Mesothelial cell of epicardium (in vitro differentiated cells): ENCODE measurements at places on chromosomes 5 and 9. TPM values are rescaled to one million over a fixed set of nuclear protein-coding genes. Genes with fewer than 3 reads are reported as not detected.

Gene MAP1B
- 60.8 to 61.2 TPM (median 61.0 TPM) in 3 replicates for total RNA-seq

DNA sequence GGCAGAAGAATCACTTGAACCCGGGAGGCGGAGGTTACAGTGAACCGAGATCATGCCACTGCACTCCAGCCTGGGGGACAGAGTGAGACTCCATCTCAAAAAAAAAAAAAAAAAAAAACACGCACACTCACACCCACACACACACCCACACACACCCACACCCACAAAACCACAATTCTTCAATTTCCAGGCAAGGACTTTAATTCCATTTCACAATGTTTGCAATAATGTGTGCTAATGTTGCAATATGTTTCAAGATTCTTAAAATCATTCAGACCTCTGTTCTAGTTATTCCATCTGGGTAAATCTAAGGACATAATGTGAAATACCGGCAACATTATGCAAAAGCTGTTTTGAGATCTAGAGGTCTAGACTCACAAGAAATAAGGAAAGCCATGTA lies 28.3 kb downstream of the CCDC69 start:
- no peaks in the 10 kb centered on the region for H3K4me1 ChIP-seq
- no peak overlapping the region for H3K4me3 ChIP-seq
- no peak for DNase-seq
- peaks cover 11% of the 10 kb centered on the region for H3K36me3 ChIP-seq

GRCh38 chr5:166957782-166958181 lies 1333.7 kb upstream of the WWC1 start:
- no peak overlapping the region for H3K4me3 ChIP-seq
- no peak for DNase-seq
- H3K27me3 ChIP-seq: no peaks in the 10 kb centered on the region
- H3K36me3 ChIP-seq: no peaks in the 10 kb centered on the region
- H3K4me1 ChIP-seq: peaks cover 20% of the 10 kb centered on the region

Gene LCN1
- not detected in 3 replicates for total RNA-seq

DNA sequence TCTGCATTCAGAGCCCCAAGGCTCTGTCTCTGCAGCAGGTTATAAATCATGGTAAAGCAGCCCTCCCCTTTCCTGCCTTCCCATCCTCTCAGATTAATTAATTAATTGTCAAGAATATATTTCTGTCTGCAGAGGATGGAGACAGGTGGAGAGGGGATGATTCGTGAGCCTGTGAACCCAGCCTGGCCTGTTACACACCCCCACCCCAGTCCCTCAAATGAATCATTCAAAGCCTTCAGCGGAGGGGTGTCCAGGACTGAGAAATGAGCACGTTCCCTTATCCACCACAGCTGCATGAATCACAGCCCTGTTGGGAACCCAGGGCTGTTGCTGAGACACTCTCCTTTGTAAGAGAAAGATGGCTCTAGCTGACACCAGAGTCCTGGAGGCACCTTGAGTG lies 56.0 kb downstream of the NIPAL4 start:
- H3K27me3 ChIP-seq: no peaks in the 10 kb centered on the region
- peak overlapping the region; percentile 41 for H3K27ac ChIP-seq
- peaks cover 35% of the 10 kb centered on the region for H3K4me1 ChIP-seq
- no peak overlapping the region for H3K4me3 ChIP-seq

DNA sequence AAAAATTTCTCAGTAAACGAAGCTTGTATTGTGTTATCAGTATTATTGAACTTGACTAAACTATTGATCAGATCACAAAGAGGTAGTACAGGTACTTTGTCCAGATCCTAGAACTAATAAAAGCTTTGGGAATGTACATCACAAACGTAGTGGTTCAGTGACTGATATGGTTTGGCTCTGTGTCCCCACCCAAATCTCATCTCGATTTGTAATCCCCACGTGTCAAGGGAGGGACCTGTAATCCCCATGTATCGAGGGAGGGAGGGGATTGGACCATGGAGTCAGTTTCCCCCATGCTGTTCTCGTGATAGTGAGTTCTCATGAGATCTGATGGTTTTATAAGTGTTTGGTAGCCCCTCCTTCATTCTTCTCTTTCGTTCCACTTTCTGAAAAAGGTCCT lies 100.9 kb downstream of the ARRDC3 start:
- no peak for DNase-seq
- peaks cover 15% of the 10 kb centered on the region for H3K4me1 ChIP-seq
- H3K4me3 ChIP-seq: no peak overlapping the region
- peaks cover 2% of the 10 kb centered on the region for H3K36me3 ChIP-seq
- H3K27me3 ChIP-seq: peaks cover 3% of the 10 kb centered on the region

DNA sequence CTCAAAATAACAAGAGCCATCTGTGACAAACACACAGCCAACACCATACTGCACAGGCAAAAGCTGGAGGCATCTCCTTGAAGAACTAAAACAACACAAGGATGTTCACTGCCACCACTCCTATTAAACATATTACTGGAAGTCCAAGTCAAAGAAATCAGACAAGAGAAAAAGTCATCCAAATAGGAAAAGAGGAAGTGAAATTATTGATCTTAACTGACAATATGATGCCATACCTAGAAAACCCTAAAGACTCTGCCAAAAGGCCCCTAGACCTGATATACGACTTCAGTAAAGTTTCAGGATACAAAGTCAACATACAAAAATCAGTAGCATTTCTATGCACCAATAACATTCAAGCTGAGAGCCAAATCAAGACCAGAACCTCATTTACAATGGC lies 30.0 kb upstream of the MACIR start:
- H3K27ac ChIP-seq: no peak overlapping the region
- DNase-seq: no peak
- no peaks in the 10 kb centered on the region for H3K27me3 ChIP-seq
- no peak overlapping the region for H3K4me3 ChIP-seq

GRCh38 chr9:14298601-14299022 lies 15.3 kb downstream of the NFIB start:
- peaks cover 64% of the 10 kb centered on the region for H3K4me1 ChIP-seq
- H3K36me3 ChIP-seq: peaks cover 23% of the 10 kb centered on the region
- no peaks in the 10 kb centered on the region for H3K27me3 ChIP-seq
- no peak overlapping the region for H3K4me3 ChIP-seq
- DNase-seq: no peak

DNA sequence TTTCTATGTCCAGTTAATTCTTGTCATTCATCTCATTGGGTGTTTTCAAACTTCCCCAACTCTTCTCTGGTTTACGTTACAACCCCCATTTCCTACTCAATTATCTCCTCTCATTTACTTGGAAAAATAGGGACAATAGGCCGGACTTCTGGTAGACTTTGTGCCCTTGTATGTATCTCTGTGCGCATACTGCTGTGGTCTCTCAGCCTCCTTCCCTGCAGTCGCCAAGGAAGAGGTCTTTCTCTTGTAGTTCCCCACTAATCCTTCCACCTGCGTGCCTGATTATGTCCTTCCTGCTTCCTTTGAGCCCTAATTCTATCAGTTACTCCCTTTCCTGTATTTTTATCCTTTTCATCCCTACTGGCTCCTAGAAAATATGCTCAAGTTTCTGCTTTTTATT lies 176.3 kb downstream of the GDNF start:
- H3K36me3 ChIP-seq: no peaks in the 10 kb centered on the region
- DNase-seq: no peak
- peaks cover 30% of the 10 kb centered on the region for H3K4me1 ChIP-seq
- H3K27ac ChIP-seq: no peak overlapping the region

Gene CYLC2
- not detected in 3 replicates for total RNA-seq

DNA sequence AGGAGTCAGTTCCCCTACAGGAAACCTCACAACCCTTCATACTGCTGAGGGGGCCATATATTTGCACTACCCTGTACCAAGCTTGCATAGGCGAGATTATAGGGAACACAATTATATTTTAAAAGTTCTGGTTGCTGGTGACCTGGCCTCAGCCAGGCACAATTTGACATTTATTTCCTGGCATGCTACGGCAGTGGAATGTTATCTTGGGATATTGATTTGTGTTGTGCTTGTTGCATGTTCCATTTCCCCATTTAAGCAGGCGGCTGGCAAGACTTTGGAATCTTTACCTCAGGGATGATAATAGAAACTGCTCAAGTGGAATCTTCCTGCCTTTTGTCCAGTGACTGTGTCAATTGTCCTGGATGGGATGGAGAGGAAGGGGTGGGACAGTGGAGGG lies 67.0 kb upstream of the RPS23 start:
- H3K27ac ChIP-seq: no peak overlapping the region
- H3K36me3 ChIP-seq: no peaks in the 10 kb centered on the region
- H3K4me1 ChIP-seq: peaks cover 12% of the 10 kb centered on the region
- H3K4me3 ChIP-seq: no peak overlapping the region

- H3K36me3 ChIP-seq: no peaks in the 10 kb centered on the region
- H3K4me1 ChIP-seq: peaks cover 14% of the 10 kb centered on the region
- no peak overlapping the region for H3K27ac ChIP-seq
- DNase-seq: no peak
Measured at GRCh38 chr5:14582797-14583137, 1.2 kb downstream of the OTULINL start.

DNA sequence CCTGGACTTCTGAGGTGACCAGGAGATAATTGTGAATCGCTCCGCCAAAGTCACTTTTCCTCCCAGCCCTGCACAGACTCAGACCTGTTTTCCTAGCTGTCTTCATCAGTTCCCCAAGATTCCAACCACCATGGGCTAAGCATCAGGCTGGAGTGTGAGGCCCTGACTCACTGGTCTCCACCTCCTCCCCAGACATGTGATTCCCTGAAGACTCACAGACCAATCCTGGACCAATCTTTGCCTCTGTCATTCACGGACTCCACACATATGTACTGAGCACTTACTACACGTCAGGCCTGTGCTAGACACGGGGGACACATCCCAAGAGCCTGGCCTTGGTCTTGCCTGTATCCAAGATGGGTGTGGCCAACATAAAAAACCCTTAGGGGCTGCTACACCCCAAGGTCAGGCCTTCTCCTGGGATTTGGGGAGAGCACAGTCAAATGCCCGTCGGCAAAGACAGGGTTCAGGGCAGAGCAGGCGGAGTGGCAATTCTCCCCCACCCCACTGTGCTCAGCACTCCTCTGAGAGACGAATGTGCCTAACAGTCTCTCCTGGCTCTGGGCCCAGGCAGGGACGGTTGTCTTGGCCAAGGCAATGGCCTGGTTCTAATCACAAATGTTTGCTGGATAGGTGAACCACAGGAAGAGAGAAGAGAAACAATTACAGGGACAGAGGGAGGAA lies 11.9 kb downstream of the EEIG1 start:
- peak overlapping the region; percentile 7 for H3K4me3 ChIP-seq
- no peaks in the 10 kb centered on the region for H3K27me3 ChIP-seq
- no peaks in the 10 kb centered on the region for H3K36me3 ChIP-seq
- H3K4me1 ChIP-seq: peaks cover 82% of the 10 kb centered on the region
- no peak for DNase-seq
- peak overlapping the region; percentile 87 for H3K27ac ChIP-seq

- DNase-seq: no peak
- H3K4me1 ChIP-seq: no peaks in the 10 kb centered on the region
- H3K4me3 ChIP-seq: no peak overlapping the region
- peaks cover 16% of the 10 kb centered on the region for H3K27me3 ChIP-seq
- H3K27ac ChIP-seq: no peak overlapping the region
- H3K36me3 ChIP-seq: no peaks in the 10 kb centered on the region
Measured at GRCh38 chr5:55134053-55134722, 25.8 kb upstream of the GPX8 start.

Gene SPAAR
- 0.14 to 0.47 TPM (median 0.27 TPM) in 3 replicates for total RNA-seq

Gene RMI1
- total RNA-seq: 8.8 to 9.8 TPM (median 9.2 TPM) in 3 replicates

DNA sequence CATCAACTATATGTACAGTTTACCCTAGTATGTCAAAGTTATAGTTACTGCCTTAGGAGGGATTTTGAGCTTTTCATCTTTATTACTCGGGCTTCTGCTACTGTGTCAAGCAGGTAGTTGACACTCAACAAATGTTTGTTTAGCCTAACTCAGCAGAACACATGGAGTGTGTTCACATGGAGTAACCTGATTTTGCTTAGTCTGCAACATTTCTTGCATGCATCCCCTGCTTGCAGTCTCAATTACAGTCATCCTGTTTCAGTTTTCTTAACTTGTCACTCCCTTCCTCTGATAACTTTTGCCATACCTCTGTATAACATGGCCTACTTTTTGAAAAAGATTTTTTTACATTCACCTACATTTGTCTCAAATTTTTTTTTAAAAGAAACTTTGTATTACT lies 135.5 kb downstream of the NMUR2 start:
- H3K36me3 ChIP-seq: no peaks in the 10 kb centered on the region
- no peak overlapping the region for H3K27ac ChIP-seq
- peaks cover 2% of the 10 kb centered on the region for H3K27me3 ChIP-seq

GRCh38 chr5:14706615-14707021 lies 42.1 kb downstream of the OTULIN start:
- no peaks in the 10 kb centered on the region for H3K27me3 ChIP-seq
- no peak overlapping the region for H3K4me3 ChIP-seq
- no peak for DNase-seq
- H3K27ac ChIP-seq: no peak overlapping the region
- peaks cover 47% of the 10 kb centered on the region for H3K36me3 ChIP-seq
- peaks cover 2% of the 10 kb centered on the region for H3K4me1 ChIP-seq

DNA sequence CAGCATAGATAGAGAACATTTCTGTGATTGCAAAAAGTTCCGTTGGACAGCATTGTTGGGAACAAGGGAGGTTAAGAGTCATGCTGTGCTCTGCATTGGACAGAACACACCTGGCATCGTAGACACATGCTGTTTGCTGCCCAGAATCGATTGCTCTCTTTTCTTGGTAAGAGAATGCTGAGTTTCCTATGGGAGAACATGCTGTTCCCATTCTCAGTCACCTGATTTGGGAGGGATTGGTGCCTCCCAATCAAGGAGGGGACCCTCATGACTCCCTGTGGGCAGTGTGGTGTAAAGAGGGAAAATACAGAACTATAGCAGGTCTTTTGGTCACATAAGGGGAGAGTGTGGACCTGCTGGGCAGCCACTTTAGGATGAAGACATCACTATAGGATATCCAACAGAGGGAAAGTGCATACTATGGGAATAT lies 555.4 kb upstream of the CLINT1 start:
- peaks cover 7% of the 10 kb centered on the region for H3K4me1 ChIP-seq
- no peak for DNase-seq
- no peaks in the 10 kb centered on the region for H3K36me3 ChIP-seq
- H3K27me3 ChIP-seq: peaks cover 2% of the 10 kb centered on the region

Gene LCP2
- not detected in 3 replicates for total RNA-seq

GRCh38 chr5:57529864-57530263 lies 47.3 kb upstream of the ACTBL2 start:
- DNase-seq: no peak
- H3K4me3 ChIP-seq: no peak overlapping the region
- H3K27me3 ChIP-seq: no peaks in the 10 kb centered on the region
- H3K27ac ChIP-seq: no peak overlapping the region
- peaks cover 32% of the 10 kb centered on the region for H3K4me1 ChIP-seq

GRCh38 chr9:29211580-29212396 lies 1638.5 kb upstream of the C9orf72 start:
- H3K27me3 ChIP-seq: peaks cover 67% of the 10 kb centered on the region
- peaks cover 37% of the 10 kb centered on the region for H3K4me1 ChIP-seq
- no peaks in the 10 kb centered on the region for H3K36me3 ChIP-seq
- peak; percentile 86 for DNase-seq
- H3K27ac ChIP-seq: peak overlapping the region; percentile 27
- peak overlapping the region; percentile 74 for H3K4me3 ChIP-seq

GRCh38 chr5:171355302-171355724 lies 32.3 kb upstream of the NPM1 start:
- no peak overlapping the region for H3K27ac ChIP-seq
- no peaks in the 10 kb centered on the region for H3K4me1 ChIP-seq
- no peaks in the 10 kb centered on the region for H3K27me3 ChIP-seq
- no peaks in the 10 kb centered on the region for H3K36me3 ChIP-seq
- H3K4me3 ChIP-seq: no peak overlapping the region

- no peaks in the 10 kb centered on the region for H3K4me1 ChIP-seq
- peaks cover 7% of the 10 kb centered on the region for H3K27me3 ChIP-seq
- H3K27ac ChIP-seq: no peak overlapping the region
- peaks cover 2% of the 10 kb centered on the region for H3K36me3 ChIP-seq
Measured at GRCh38 chr5:133863857-133864585, 104.4 kb downstream of the C5orf15 start.

GRCh38 chr5:118144540-118144939 lies 843.8 kb downstream of the DTWD2 start:
- no peak for DNase-seq
- H3K4me1 ChIP-seq: no peaks in the 10 kb centered on the region
- no peaks in the 10 kb centered on the region for H3K27me3 ChIP-seq
- H3K36me3 ChIP-seq: no peaks in the 10 kb centered on the region
